Activated naive CD4-positive, alpha-beta T cell treated with anti-CD3 and anti-CD28 coated beads, Interleukin-2, amount 10 ng/mL, durations not matched to agents 5 hours and 36 hours (primary cell): ENCODE measurements at places on chromosomes 7 and 10. TPM values are rescaled to one million over a fixed set of nuclear protein-coding genes. Genes with fewer than 3 reads are reported as not detected.

The TSPAN12 gene
- not detected for total RNA-seq

The HOXA6 gene
- total RNA-seq: not detected

The ZNF273 gene
- 7.0 TPM for total RNA-seq

The COX15 gene
- 40.7 TPM for total RNA-seq

The HABP2 gene
- not detected for total RNA-seq

The CREB5 gene
- not detected for total RNA-seq

The SPDYE5 gene
- 0.13 TPM for total RNA-seq

The CDNF gene
- total RNA-seq: 1.8 TPM

The OR2A7 gene
- 4.5 TPM for total RNA-seq

The CABCOCO1 gene
- total RNA-seq: not detected

The FKBP6 gene
- total RNA-seq: not detected

The CCDC7 gene
- total RNA-seq: 15.5 TPM

The PON1 gene
- total RNA-seq: not detected

The GJC3 gene
- not detected for total RNA-seq

The SFXN2 gene
- total RNA-seq: 15.2 TPM

The SYPL1 gene
- total RNA-seq: 42.1 TPM

The GNAI1 gene
- total RNA-seq: 0.60 TPM

The SPDYE16 gene
- total RNA-seq: 0.53 TPM

The PTPN20 gene
- total RNA-seq: 0.70 TPM

The MSRB2 gene
- 10.5 TPM for total RNA-seq

The OPTN gene
- total RNA-seq: 129 TPM

The CFAP69 gene
- not detected for total RNA-seq

The MMD2 gene
- total RNA-seq: not detected

The TCAF2 gene
- total RNA-seq: 25.7 TPM

The KLLN gene
- total RNA-seq: 0.71 TPM

The LLCFC1 gene
- not detected for total RNA-seq

The CYP26A1 gene
- total RNA-seq: not detected

The METTL27 gene
- 2.8 TPM for total RNA-seq

The SORCS1 gene
- total RNA-seq: not detected

The MEIG1 gene
- total RNA-seq: not detected
